Posterior cingulate gyrus (tissue), 11 donors: ENCODE measurements at places on chromosomes 2 and 18.
A peak's percentile ranks its signal among the peaks of the same experiment; 100 is the strongest.

GRCh38 chr2:212237350-212238095 is 301.1 kb downstream of the ERBB4 start:
- DNase-seq: peak; percentile 48

- no peak for DNase-seq
Observed at GRCh38 chr2:170462433-170463205, 252.5 kb upstream of the SP5 start.

DNA sequence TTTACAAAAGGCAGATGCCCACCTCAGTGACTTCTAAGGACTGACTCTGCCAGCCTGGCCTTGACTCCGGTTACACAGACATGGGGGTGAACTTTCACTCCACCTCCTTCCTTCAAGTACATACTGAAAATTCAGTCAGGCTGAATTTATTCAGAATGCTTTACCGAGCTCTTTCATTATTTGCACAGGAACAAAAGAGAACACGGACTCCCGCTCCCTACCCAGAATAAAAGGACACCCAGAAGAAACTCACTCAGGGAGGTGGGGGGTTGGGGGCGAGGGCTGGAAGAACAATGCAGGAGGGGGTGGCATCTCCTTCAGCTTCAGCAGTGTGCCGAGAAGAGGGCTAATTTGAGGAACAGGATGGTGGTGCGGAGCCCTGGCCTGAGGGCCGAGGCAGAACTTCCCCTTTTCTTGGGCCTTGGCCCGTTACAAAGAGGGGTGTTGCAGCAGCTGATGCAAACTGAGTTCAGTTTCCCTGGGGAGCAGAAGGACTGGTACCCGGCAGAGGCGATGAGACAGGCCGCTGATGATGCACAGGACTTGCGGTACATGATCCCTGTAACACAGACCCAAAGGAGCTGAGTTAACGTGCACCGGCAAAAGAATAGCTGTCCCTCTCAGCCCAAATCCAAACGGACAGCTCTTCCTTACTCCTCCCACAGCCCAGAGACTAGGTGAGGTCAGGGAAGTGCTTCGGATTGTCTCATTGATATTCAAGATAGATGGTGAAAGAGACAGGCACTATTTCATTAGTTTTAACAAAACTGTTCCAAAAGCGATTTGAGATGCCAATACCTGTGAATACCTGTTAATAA is 24.1 kb downstream of the LYPD1 start:
- DNase-seq: no peak

- DNase-seq: no peak
Observed at GRCh38 chr2:146228466-146229058, 1616.3 kb upstream of the ACVR2A start.

DNA sequence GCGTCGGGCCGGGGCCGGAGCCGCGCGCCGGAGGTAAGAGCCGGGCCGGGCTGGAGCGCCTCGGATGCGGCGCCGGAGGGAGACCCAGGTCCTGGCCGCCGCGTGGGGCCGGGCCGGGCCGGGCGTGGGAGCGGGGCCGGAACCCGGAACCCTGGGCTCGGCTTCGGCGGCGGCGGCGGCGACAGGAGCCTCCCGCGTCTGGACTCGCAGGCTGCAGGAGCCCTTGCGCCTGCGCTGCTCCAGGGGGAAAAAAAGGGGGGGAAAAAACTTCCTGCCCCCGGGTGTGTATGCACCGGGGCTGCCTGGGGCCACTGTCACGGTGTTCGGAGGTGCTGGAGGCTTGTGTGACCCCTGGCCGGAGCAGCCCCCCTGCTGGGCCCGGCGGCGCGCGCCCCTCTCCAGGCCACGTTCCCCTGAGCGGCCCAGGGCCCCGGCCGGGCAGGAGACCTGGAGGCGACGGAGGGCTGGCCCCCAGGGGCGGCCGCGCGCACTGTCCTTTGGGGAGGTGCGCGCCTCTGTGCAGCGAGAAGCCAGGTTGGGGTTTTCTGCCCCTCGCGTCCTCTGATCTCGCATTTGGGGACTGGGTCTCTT is 864 bp downstream of the KLHL29 start:
- no peak for DNase-seq
